Liver (tissue), 10 donors: ENCODE measurements at places on chromosomes 1 and 21.

- no peaks in the 10 kb centered on the region for H3K27me3 ChIP-seq
- DNase-seq: no peak
- no peaks in the 10 kb centered on the region for H3K36me3 ChIP-seq
- no peak overlapping the region for H3K27ac ChIP-seq
- no peaks in the 10 kb centered on the region for H3K4me1 ChIP-seq
- H3K4me3 ChIP-seq: no peak overlapping the region
Measured at GRCh38 chr1:159908031-159908940, 8.3 kb upstream of the CFAP45 start.

DNA sequence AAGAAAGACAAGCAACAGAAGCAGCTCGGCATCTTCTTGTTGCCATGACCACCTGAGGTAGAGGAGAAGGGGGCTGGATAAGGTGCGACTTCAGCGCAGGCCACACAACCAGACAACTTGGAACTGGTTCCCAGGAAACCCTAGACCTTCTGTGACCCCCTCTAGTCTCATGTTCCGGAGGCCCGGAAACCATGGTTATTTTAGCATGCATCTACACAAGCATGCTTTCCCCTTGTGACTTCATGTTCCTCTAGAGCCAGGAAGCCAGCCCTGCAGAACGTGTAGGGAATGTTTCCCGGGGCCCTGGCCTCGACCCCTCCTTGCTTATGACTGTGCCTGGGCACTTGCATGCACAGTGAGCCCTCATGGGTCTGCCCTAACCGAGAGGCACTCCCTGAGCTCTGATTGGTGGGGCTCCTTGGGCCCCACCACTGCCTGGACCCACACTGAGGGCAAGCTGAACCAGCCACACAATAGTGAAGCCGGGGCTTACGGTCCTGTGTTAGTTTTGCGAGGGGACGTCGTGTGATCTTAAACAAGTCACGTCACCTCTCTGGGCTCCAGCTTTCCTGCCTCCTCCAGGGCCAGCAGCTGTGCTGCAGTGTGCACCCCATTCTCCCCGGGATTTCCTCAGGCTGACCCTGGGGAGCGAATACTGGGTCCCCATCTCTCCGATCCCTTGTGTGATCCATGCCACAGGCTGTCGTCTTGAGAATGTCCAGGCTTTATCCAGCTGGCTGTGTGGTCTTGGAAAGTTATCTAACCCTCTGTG, 12.0 kb upstream of the MX2 start:
- no peaks in the 10 kb centered on the region for H3K27me3 ChIP-seq
- DNase-seq: no peak
- no peak overlapping the region for H3K4me3 ChIP-seq
- no peak overlapping the region for H3K27ac ChIP-seq
- H3K36me3 ChIP-seq: no peaks in the 10 kb centered on the region
- no peaks in the 10 kb centered on the region for H3K4me1 ChIP-seq

DNA sequence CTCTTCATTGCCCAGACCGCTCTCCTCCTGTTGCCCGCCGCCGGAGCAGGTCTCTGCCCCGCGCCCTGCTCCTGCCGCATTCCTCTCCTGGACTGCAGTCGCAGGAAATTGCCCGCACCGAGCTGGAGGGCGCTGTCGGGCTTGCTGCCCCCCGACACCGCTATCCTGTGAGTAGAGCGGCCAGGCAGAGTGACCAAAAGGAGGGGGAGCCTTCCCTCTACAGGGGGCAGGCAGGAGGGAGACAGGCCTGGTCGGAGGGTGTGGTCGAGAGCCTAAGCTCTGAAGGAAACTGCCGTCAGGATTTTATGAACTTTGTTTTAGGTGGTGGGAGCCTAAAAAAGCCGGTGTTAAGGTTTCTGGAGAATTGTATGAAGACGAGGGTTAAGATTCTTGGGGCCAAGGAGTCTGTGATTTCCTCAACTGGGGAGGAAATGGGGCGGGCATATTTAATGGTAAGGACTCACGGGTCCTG, 517 bp downstream of the LRIG2 start:
- H3K4me1 ChIP-seq: peaks cover 21% of the 10 kb centered on the region
- H3K36me3 ChIP-seq: no peaks in the 10 kb centered on the region
- H3K27ac ChIP-seq: peak overlapping the region; percentile 82

DNA sequence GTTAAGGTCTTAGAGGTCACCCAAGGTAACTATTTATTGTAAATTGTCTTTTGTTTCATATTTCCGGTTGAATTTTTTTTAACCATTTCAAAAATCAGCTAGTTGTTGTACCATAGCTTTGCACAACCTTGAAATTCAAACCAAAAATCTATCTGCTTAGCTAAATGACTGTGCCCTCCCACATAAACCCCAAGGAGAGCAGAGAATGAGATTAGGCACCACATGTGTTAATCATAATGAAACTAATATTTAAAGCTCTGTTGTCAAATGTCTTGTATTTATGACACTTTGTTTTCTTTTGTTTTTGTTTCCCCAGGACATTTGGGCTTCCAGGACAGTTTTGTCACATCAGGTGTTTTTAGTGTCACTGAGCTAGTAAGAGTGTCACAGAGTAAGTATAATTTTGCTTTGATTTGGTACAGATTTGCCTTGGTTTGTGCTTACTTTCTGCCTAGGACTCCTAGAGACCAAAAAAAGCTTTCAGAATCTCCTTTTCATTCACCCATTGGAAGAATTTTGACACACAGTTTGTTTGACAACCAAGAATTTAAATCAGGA, 249.9 kb downstream of the NFIA start:
- no peak overlapping the region for H3K4me3 ChIP-seq
- no peaks in the 10 kb centered on the region for H3K27me3 ChIP-seq
- no peaks in the 10 kb centered on the region for H3K36me3 ChIP-seq
- H3K27ac ChIP-seq: no peak overlapping the region
- no peak for DNase-seq

DNA sequence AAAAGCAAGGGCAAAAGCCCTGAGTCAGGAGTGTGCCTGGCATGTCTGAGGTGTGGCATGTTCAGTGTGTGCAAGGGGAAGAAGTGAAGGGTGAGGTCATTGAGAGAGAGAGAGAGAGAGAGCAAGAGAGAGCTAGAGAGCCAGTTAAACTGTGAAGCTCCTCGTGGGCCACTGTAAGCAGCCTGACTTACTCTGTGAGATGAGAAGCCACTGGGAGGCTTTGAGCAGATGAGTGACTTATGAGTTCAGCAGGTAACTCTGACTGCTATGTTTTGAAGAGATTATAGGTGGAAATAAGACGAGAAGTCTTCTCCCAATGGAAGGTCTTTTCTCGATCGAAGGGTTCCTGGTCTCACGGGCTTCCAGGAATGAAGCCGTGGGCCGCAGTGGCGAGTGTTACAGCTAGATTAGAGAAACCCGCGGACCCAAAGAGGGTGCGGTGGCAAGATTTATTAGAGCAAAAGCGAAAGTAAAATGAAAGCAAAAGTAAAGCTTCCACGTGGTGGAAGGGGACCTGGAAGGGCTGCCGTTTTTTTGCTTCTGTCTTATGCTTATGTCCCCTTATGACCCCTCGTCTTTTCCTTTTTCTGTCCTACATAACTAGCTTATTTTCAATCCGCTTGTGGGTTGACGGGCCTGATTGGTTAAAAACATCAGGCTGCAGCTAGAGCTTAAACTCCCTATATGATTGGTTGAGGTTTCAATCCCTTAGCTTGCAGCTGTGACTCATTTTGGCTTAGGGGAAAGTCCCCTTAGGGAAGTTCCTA, 323.1 kb upstream of the FAM78B start:
- no peaks in the 10 kb centered on the region for H3K4me1 ChIP-seq
- no peak for DNase-seq
- no peaks in the 10 kb centered on the region for H3K36me3 ChIP-seq
- H3K4me3 ChIP-seq: peak overlapping the region; percentile 55
- H3K27me3 ChIP-seq: no peaks in the 10 kb centered on the region

DNA sequence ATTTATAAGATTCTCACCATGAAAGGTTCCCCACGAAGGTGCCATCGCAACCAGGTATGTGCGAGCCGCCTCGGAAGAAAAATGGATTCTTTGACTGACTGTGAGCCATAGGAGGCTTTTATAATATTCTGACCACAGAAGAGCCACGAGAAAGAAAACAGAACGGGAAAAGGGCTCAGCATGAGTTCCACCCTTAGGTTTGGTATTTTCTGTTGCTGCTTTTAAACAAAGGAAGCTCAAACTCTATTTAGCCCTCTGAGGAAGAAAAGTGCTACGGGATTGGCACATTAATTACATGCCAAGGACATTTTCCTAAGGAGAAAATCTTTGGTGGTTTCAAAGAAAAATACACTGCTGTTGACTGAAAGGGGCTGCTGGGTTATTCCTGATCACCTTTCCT, 39.3 kb downstream of the MIS18A start:
- H3K27ac ChIP-seq: no peak overlapping the region
- no peaks in the 10 kb centered on the region for H3K4me1 ChIP-seq
- H3K36me3 ChIP-seq: no peaks in the 10 kb centered on the region
- H3K4me3 ChIP-seq: no peak overlapping the region
- H3K27me3 ChIP-seq: no peaks in the 10 kb centered on the region

GRCh38 chr1:44401256-44402228, 3.5 kb upstream of the RNF220 start:
- H3K27me3 ChIP-seq: no peaks in the 10 kb centered on the region
- no peak for DNase-seq
- H3K4me1 ChIP-seq: peaks cover 10% of the 10 kb centered on the region
- no peak overlapping the region for H3K4me3 ChIP-seq
- H3K27ac ChIP-seq: no peak overlapping the region
- no peaks in the 10 kb centered on the region for H3K36me3 ChIP-seq

DNA sequence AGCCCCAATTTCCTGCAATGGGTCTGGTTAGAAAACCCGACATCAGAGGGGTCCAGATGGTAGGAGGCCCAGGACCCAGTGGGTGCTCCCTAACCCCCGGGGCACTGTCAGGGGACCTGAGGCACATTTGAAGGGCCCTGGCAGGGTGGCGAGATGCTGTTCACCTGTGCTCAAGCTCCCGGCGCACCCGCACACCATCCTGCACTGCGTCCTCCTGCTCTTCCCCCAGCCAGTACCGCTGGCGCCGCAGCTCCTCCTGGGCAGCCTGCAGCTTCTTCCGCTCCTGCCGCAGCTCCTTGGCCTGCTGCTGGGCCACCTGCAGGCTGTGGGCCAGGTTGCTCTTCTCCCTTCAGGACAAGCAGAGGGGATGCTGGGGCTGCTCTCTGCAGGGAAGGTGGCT, 36.0 kb downstream of the RNU1-1 start:
- no peak overlapping the region for H3K27ac ChIP-seq
- DNase-seq: no peak
- H3K4me3 ChIP-seq: no peak overlapping the region
- no peaks in the 10 kb centered on the region for H3K4me1 ChIP-seq
- H3K36me3 ChIP-seq: peaks cover 4% of the 10 kb centered on the region
- H3K27me3 ChIP-seq: no peaks in the 10 kb centered on the region

GRCh38 chr1:41444246-41444645, 40.2 kb downstream of the EDN2 start:
- H3K4me3 ChIP-seq: no peak overlapping the region
- DNase-seq: no peak
- no peaks in the 10 kb centered on the region for H3K4me1 ChIP-seq
- no peak overlapping the region for H3K27ac ChIP-seq
- no peaks in the 10 kb centered on the region for H3K27me3 ChIP-seq

DNA sequence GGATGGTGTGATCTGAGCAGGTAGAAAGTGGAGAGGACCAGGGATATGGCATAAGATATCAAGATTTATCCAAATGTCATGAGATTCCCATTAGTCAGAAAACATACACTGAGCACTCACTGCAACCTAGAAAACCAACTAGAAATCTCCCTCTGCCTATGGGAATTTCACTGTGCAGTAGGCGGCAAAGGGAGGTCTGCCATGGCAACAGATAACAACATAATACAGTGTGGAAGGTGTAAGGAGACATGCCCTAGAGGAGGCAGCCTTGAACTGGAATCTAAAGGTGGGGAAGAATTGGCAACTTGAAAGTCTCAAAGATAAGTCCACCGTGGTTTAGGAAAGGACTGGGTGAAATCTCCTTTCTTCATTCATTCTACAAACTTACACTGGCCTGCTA, 238.4 kb downstream of the ATG4C start:
- H3K4me1 ChIP-seq: no peaks in the 10 kb centered on the region
- no peak for DNase-seq
- no peak overlapping the region for H3K4me3 ChIP-seq
- peaks cover 2% of the 10 kb centered on the region for H3K27me3 ChIP-seq
- H3K36me3 ChIP-seq: no peaks in the 10 kb centered on the region

- H3K36me3 ChIP-seq: no peaks in the 10 kb centered on the region
- H3K27ac ChIP-seq: no peak overlapping the region
- peaks cover 10% of the 10 kb centered on the region for H3K4me1 ChIP-seq
- no peaks in the 10 kb centered on the region for H3K27me3 ChIP-seq
- DNase-seq: no peak
Measured at GRCh38 chr1:210445485-210445884, 116.8 kb downstream of the HHAT start.

DNA sequence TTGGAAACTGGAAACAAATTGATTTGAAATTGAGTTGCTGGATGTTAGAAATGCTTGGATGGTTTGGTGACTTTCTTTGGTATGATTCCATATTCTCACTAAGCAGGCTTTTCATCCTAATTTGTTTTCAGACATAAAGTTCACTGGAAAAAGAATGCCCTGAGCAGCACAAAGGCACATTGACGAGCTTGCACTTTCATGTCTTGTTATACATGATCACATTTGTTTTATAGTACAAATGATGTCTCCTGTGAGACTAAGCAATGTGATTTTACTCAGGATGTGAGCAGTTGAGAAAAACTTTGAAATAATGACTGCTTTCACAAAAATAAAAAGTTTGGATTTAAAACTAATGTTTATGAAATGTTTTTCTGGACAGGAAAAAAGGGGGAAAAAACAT, 63.6 kb downstream of the KCNT2 start:
- no peaks in the 10 kb centered on the region for H3K27me3 ChIP-seq
- no peaks in the 10 kb centered on the region for H3K36me3 ChIP-seq
- H3K27ac ChIP-seq: no peak overlapping the region
- no peak for DNase-seq
- peaks cover 3% of the 10 kb centered on the region for H3K4me1 ChIP-seq

DNA sequence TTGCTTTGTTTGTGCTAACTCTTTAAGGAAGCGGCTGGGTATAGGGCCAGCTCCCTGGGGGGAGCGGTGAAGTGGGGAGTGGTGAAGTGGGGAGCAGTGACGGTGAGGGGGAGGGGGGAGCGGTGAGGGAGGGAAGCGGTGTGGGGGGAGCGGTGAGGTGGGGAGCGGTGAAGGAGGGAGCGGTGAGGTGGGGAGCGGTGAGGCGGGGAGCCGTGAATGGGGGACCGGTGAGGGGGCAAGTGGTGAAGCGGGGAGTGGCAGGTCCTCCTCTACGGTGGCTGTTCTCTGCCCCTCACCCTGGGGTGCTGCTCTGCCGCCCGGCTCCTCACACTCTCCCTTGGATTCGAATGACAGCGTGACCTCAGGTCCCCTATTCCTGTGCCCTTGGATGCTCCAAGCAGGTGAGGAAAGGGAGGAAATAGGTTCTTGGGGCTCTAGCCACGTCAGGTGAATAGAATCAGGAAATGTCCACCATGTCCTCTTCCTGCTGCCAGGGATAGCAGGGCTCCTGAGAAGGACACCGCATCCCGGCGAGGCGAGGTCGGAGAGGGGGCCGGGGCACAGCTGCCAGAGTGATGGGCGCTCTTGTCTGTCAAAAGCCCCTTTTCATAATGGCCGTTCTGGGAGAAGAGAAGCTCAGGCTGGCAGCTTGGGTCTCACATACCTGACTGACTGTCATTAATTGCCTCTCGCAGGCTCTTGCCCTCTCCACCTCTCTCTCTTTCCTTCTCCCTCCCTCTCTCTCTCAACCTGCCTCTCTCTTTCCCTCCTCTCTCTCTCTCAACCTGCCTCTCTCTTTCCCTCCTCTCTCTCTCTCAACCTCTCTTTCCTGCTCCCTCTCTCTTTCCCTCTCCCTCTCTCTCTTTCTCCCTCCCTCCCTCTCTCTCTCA, 134.2 kb downstream of the PGBD5 start:
- H3K36me3 ChIP-seq: no peaks in the 10 kb centered on the region
- no peaks in the 10 kb centered on the region for H3K27me3 ChIP-seq
- H3K4me3 ChIP-seq: no peak overlapping the region
- no peak for DNase-seq
- no peak overlapping the region for H3K27ac ChIP-seq
- no peaks in the 10 kb centered on the region for H3K4me1 ChIP-seq
